ENCODE measurements at places on chromosomes 2 and 18.
A peak's percentile ranks its signal among the peaks of the same experiment; 100 is the strongest.

GRCh38 chr2:157480182-157480961 is 36.5 kb upstream of the CYTIP start:
- DNase-seq = no peak

DNA sequence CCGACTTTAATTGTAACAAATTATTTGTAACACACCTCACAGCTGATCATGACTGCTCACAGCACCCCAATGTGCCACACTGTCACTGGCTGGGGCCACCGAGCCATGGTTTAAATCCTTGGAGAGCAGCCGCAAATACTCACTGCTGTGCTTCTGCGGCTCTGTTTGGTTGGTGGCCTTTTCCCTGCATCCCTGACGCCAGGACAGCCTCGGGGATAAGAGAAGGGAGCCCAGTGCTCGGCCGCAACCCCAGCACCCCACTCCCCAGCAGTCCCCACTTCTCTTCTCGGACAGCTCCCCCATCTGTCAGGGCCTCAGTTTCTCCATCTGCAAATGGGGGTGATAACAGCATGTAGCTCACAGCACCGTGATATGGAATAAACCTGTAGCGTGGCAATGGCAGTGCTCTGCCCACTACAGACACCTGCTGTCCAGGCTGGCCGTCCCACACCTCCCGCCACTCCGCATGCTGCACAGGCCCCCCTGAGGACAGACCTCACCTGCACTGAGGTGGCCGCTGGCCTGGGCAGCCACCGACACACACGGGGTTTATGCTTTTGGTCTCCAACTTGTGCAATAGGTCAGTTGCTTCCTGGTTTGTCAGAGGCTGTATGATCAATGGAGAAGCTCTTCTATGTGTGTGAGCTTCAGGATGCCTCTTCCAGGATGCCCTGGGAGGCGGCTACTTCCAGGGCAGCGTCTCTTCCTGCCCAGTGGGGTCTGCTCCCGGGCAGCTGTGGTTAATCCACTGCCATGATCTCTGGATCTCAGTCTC is 87.1 kb downstream of the NDUFA10 start:
- DNase-seq = no peak

DNA sequence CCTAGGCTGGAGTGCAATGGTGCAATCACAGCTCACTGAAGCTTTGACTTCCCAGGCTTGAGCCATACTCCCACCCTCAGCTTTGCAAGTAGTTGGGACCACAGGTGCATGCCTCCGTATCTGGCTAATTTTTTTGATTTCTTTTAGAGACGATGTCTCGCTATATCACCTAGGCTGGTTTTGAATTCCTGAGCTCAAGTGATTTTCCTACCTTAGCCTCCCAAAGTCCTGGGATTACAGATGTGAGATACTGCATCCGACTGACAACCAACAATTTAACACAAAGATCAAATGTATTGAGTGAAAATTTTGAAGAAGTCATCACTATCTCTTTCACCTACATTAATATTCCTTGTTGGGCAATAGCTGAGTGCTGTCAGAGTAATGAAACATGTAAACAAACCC is 181.6 kb downstream of the MYCN start:
- DNase-seq = no peak

DNA sequence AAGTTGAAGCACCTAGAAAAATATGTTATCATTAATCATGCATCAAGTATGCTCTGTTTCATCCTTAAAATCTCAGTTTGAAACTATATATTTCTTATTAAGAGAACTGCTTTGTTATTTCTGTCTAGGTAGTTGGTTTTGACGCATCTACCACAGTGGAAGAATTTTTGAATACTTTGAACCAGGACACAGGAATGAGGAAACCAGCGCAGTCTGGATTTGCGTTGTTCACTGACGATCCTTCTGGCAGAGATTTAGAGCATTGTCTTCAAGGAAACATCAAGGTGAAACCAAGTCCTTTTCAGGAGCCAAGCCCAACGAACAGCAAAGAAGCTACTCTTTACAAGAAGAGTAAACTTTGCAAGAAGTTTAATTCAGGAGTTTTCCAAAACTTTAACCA is 30.1 kb upstream of the DYNC2LI1 start:
- no peak for DNase-seq

GRCh38 chr18:48663931-48664847 is 125.4 kb downstream of the CTIF start:
- DNase-seq = no peak

GRCh38 chr2:179619947-179620467 is 241.4 kb downstream of the ZNF385B start:
- DNase-seq = no peak

- DNase-seq = no peak
These were observed 48.1 kb downstream of the MAIP1 start for GRCh38 chr2:200003444-200003843.

DNA sequence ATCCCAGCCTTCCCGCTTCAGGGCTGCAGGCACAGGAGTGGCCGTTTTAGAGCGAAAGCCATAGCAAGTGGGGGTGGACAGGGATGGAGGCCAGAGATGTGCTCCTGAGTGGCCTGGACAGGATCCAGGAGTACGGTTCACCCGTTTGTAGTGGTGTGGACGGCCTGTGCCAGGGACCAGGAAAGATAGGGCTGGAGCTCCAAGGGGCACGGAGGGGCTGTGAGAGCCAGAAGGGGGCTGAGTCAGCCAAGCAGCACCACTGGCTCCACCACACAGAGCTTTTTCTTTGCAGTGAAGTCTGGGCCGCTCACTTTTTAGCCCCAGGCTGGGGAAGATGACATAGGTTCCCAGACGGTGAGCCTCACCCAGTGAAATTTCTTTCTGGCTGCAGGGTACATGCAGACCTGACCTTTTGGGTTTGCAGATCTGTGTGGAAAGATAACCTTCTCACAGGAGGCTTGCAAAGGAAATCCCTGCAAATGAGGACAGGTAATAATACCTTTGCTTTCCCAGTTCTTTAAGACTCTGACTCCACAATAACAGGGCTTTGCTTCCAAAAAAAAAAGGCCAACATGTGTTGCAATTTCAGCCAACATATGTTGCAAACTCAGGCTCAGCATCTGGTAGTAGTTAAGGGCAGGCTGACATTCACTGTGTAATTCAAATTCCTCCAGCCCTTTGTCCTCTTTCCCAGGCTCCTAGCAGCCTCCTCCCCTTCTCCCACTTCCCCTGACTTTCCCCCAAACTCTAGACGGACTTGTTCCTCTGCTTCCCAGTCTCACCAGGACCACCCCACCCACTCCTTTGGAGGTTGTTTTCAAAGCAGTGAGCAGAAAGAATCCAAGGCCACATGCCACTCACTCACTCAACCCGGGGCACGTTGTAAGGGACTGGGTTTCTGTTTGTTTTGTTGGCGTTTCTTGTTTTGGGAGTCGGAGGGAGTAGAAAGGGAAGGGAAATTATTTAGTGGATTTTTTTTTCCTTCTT is 20.3 kb upstream of the LAPTM4A start:
- no peak for DNase-seq

- DNase-seq = no peak
These were observed at the start of gene PRKD3 for GRCh38 chr2:37324786-37325624. Gene PRKD3, minus strand, starts transcription at chr2:37324833. Its CDS starts 8,309 bp downstream, at chr2:37316524.

- DNase-seq = no peak
These were observed 3.7 kb downstream of the ETAA1 start for GRCh38 chr2:67400560-67401485.

DNA sequence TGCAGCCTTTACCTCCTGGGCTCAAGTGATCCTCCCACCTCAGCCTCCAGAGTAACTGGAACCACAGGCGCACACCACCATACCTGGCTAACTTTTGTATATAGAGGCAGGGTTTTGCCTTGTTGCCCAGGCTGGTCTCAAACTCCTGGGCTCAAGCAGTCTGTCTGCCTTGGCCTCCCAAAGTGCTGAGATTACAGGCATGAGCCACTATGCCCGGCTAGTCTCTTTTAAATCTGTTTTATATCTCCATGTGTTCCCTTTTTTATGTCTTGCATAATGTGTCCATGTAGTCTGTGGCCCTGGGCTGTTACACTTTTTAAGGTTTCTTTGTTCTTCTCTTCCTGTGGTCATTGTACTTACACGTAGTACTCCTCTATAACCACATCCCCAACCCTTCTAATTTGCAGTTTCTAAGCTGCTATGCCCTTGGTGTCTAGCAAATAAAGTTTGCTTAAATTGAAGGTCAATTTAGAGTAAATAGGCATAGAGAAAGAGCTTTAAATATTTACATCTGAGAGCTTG is 168.2 kb downstream of the MCFD2 start:
- no peak for DNase-seq

- no peak for DNase-seq
These were observed 136.7 kb upstream of the CWC22 start for GRCh38 chr2:180143633-180144337.

GRCh38 chr2:7976206-7976605 is 705.6 kb upstream of the ID2 start:
- DNase-seq = no peak

- no peak for DNase-seq
These were observed 407.8 kb downstream of the CDH2 start for GRCh38 chr18:27769152-27769551.

DNA sequence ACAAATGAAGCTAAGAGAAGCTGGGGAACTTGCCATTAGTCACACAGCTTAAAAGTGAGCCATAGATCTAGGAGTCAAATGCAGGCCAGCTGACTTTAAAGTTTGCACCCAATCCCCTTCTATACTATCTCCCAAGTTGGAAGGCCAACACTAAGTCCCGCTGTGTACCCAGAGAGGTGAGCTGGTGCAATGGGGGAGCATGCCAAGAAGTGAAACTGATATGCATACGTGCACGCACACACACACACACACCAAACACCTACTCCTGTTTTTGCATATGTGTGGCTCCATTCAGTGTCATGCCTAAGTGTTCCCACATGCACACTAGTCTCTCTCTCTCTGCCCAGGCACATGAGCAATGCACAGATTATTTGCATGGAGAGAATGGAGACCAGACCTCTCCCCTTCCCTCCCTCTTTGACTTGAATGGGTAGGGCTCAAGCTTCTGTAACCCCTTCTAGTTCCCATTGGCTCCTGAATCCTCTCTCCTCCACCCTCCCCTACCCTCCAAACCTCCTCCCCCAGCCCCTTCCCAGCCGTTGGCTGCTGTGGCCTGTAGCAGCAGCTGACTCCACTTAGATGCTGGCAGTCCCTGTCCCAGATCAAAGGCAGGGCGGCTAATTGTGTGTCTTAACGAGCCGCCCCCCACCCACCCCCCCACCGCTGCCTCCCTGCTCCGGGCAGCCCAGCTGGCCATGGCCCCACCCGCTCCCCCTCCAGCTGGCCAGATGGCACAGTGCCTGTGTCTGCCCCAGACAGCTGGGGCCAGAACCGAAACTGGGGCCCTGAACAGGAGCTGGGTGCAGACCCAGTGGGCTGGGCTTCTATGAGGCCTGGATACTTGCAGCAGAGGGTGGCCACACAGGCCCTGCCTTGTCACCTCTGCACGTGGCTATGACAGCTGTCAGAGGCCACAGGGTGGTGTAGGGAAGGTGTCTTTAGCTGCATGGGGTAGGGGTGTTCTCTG is 5.6 kb downstream of the WNT10A start:
- DNase-seq = no peak

DNA sequence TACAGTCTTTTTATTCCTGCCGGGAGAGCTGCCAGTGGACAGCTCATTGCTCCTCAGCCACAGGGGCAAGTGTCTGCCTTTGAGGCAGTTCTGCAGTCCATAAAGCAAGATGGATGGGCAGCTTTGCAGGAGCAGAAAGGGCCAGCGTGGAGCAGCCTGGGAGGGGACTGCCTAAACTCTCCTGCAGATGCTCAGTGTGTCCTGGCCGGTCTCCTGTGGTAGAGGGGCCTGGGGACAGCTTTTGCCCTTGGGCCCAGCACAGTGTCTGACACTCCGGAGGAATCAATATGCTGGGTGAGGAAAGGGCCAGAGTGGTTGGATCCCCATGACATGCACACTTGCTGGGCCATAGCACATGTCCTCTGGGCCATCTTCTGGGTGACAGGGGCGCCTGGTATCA is 65.7 kb upstream of the DAPL1 start:
- no peak for DNase-seq

DNA sequence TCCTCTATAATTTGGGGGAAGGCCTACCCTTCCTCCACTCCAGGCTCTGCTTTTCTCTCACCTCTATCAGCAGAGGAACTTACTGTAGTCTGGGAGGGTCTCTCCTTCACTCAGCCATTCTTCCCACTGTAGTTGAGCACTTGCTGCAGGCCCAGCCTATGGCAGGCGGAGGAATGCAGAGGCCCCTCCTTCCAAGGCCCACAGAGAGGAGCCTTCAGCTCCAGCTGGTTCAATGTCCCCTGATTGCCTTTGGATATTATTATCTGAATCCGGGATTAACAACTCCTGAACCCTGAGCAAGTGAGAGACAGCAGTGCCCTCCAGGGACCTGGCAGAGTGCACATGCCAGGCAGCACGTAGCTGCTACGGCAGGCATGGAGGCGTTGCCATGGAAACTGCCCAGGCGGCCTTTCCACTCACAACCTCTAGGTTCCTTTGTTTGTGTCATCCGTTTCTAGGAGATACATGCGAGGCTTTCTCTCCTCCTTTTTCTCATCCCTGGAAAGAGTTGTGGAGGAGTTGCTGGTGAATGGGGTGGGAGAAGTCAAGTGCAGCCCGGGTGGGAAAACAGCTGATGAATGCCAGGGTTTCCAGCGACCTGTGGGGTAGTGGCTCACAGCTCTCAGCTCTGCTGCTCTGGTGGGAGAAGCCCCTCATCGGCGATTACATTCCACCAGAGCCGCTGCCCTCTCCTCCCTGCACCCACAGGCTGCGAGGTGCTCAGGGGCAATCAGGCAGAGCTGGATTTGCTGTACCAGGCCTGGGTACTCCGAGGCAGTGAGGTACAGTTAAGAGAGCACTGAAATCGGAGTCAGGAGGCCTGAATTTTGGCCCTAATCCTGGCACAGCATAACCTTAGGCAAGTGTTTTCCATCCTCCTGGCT is 55.3 kb upstream of the HK2 start:
- DNase-seq = peak; percentile 20

DNA sequence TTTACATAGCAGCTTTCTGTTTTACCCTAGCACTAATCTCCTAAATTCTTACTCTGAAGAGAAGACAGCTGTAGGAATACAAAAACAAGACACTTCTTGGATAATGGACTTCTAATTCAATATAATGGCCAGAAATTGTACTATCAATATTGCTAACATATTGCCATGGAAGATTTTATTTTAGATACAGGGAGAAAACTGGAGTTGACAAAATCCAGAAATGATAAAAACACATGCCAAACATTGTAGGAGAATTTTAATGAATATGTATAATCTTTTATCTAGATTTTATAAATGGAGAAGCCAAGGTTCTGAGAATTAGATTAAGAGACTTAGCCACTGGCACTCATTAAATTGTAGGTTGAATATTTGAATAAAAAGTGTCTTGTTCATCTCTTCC is 1838.8 kb upstream of the LRRTM1 start:
- DNase-seq = no peak
